Fibroblast of mammary gland (primary cell): ENCODE measurements at places on chromosomes 11 and 22.

- DNase-seq: no peak
Measured at GRCh38 chr11:46458491-46458890, 66.9 kb upstream of the CHRM4 start.

- DNase-seq: peak; percentile 87
Measured at GRCh38 chr11:94776351-94777321, 8.5 kb downstream of the AMOTL1 start.

DNA sequence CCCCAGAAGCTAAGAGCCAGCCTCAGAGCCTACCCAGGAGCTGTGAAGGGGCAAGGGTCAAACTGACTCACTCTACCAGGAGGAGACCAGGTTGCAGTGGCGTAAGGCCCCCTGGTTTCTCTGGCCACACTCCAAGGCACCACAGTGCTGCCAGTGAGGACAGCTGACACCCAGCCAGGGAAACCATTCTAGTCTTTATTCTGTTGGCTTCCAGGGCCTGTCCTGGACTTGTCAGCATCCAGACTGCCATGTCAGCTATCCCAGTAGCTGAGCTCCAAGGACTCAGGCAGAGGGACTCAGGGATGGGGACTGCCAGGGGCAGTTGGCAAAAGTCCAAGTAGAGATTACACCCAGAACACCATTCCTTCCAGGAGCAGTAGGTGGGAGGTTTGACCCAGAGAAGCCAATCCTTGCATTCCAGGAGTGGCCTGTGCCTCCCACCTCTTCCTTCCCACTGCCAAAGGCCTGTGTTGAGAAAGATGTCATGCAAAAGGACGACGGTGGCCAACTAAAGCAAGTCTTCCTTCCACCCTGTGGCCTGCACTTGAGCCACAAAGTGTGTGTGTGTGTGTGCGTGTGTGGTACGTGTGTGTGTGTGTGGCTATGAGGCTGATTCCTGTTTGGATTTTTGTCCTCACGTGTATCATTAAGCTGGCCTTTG lies 3.6 kb upstream of the MAPK8IP1 start:
- no peak for DNase-seq

- peak; percentile 73 for DNase-seq
Measured at GRCh38 chr22:26702906-26703830, 45.8 kb downstream of the MIAT start.

DNA sequence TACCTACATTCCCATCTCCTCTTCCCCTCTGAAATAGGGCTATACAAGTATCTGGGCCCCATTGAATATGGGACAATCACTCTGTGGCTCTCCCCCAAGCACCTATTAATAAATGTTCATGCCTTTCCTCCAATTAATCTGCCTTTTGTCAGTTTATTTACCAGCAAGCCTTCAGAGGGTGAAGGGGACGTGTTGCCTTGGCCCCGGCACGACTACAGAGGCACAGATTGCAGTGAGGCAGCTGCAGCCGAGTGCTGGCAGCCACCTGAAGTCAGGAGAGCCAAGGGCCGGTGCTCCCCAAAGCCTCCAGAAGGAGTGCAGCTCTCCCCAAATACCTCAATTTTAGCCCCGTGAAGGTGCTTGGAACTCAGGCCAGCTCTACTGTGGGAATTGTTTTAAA lies 580.9 kb upstream of the B3GAT1 start:
- DNase-seq: no peak
